GM19239 (cell line): ENCODE measurements at places on chromosomes 7 and 10.

- peak; percentile 22 for DNase-seq
These were observed 578 bp downstream of the ZNF713 start for GRCh38 chr7:55887821-55888247.

DNA sequence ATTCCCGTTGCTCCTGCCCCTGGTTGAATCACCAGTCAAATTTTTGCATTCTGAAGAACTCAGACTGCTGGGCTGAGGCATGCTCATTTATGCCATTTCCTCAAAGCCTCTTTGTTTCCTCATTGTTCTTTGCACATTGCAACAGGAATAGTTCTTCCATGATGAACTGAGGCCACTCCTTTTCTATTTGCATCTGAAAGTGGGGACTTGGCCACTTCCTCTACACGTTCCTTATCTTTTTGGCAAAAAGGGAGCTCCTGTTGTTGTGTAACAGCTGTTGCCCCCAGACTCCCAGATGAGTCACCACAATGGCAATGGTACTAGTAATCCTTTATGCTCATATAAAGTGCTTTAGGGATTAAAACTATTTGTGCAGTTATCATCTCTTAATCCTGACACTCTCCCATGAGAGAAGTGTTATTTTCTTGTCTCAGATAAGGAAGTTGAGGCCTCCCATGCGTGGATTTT, 20.1 kb upstream of the ITPRID1 start:
- DNase-seq = no peak

DNA sequence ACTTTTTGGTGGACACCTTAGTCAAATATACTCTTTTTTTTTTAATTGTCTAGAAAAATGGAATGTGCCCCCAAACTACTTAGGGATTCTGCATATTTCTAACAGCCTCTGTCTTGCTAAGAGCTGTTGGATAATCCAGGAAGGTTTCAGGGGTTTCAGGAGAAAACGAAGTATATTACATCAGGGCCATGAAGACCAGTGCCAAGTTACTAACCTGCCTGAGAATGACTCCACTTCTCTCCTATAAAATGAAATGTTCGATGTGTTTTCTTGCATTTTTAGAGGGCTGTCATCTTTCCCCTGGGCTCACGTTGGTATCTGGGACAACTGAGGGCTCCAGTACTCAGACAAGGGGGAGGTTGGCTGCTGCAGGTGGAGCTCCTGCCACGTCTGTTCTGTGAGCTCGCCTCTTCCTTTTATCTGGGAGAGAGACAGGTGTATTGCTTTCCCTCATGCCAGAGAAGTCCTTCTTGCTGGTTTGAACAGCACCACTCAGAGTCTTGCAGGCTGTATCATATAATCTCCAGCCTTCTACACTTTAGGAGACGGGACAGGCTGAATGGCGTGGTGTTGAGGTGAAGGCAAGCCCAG, 71.3 kb downstream of the CAMK1D start:
- no peak for DNase-seq

- no peak for DNase-seq
These were observed 223.8 kb downstream of the KIAA1217 start for GRCh38 chr10:24432478-24433416.

DNA sequence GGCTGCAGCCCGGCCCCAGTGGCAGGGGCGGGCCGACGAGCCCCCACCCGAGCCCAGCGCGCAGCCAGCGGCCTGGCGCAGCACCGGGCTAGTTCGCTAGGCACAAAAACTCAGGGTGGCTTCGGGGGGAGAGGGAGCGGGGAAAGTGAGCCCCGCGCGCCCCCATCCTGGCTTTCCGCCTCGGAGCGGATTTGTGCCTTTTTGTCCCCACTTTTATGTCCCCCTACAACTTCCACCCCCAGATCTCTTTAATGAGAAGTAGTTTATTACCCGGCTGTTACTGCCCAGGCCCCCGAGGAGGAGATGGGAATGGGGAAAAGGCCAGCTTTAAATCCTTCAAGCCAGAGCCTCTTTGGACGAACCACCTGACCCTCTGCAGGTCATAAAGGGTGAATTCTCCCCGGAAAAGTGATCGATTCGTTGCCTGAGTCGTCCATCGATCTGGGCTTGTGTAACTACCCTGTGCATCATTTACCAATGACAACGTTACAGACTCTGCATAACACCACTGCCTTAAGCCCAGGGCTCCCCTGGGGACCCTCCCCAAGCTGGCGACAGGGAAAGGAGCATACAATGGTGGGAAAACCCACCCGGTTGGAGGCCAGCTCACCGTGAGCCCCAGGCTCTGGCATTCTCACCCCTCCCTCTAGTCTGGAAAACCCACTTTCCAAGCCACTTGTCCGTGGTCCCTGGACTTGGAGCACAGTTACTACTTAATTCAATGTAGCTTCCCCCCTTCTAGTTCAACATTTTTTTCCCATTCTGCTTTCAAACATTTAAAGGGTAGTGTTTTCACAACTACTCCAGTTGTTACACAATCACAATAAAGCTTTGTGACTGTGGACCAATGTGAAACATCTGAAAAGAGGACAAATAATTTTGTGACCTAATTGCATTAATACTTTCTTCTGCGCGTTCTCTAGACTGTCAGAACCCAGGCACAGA, 748 bp upstream of the SH3PXD2A start:
- DNase-seq = no peak

- no peak for DNase-seq
These were observed 82.4 kb downstream of the PHYHIPL start for GRCh38 chr10:59258890-59259289.
